ENCODE measurements at places on chromosomes 16 and 17.

GRCh38 chr17:3531266-3532101 is 26.1 kb downstream of the TRPV3 start:
- DNase-seq, result no peak

- no peak for DNase-seq
Measured at GRCh38 chr17:58379511-58379824, 27.5 kb upstream of the SUPT4H1 start.

- no peak for DNase-seq
Measured at GRCh38 chr16:86068722-86069121, 169.8 kb downstream of the IRF8 start.

- DNase-seq, result no peak
Measured at GRCh38 chr16:15610369-15610871, 32.5 kb downstream of the MARF1 start.

GRCh38 chr16:7638306-7638705 is 305.7 kb downstream of the RBFOX1 start:
- no peak for DNase-seq

- DNase-seq, result no peak
Measured at GRCh38 chr16:22031483-22032083, 23.7 kb downstream of the MOSMO start.

GRCh38 chr17:44899074-44899782 is at the start of gene EFTUD2:
Gene EFTUD2, minus strand, starts transcription at chr17:44899445. Its CDS starts 4,924 bp downstream, at chr17:44894521.
- peak; percentile 96 for DNase-seq

- no peak for DNase-seq
Measured at GRCh38 chr17:80116921-80117380, 15.6 kb downstream of the GAA start.

GRCh38 chr16:89583895-89584644 is 8.5 kb downstream of the CPNE7 start:
- DNase-seq, result no peak

DNA sequence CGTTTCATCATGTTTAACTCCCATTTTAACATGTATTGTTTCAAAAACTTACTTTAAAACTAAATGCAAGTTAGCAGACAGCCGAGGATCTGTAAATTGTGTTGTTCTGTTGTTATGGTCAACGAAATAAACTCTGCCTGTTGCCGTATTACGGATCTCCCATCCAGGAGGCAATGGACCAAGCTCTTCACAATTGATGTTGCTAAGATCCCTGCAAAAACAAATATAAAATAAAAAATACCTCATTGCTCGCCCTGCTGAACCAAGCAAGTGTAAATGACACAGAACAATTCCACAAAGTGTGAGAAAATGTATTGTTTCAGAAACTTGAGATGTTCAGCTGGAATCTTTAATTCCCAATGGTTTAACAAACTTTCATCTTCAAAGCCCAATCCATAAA is 65.0 kb downstream of the CEP95 start:
- no peak for DNase-seq

DNA sequence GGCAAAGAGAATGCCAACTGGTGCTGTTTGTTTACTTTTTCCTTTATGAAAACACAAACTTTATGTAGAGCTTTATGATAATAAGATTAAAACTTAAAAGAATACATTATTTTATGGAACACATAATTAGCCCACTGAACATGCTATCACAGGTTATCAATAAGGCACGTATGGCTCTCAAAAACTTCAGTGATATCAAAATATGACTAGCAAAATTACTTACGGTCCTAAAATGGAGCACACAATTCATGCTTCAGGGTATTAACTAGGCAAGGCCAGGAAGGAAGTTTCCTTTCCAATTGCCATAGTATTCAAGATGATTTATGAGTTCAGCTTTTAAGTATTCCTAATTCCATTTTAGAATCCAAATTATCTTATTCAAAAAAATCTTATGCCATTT is 3.6 kb downstream of the RNF43 start:
- no peak for DNase-seq

- no peak for DNase-seq
Measured at GRCh38 chr16:58684001-58684353, 593 bp downstream of the SLC38A7 start.

DNA sequence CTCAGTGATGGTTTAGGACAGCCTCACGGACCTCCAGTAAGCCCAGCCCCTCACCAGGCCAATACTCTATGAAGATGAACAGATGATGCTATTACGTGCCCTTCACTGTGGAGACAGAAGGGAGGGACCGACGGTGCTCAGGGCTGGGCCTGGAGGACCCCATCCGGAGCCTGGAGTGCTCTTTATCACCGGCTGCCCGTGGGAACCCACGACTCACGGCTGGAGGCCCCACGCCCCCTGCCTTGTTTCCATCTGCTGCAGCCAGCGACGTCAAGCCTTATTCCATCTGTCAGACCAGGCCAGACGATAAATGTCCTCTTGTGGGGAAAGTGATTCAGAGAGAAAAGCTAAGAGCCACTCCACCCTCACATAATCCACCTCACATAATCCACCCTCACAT is 4.0 kb upstream of the TIMM22 start:
- DNase-seq, result peak; percentile 48

- DNase-seq, result peak; percentile 94
Measured at GRCh38 chr17:3890082-3890877, 2.6 kb downstream of the CAMKK1 start.

- no peak for DNase-seq
Measured at GRCh38 chr17:6924208-6924607, 71.6 kb upstream of the ALOX12 start.

DNA sequence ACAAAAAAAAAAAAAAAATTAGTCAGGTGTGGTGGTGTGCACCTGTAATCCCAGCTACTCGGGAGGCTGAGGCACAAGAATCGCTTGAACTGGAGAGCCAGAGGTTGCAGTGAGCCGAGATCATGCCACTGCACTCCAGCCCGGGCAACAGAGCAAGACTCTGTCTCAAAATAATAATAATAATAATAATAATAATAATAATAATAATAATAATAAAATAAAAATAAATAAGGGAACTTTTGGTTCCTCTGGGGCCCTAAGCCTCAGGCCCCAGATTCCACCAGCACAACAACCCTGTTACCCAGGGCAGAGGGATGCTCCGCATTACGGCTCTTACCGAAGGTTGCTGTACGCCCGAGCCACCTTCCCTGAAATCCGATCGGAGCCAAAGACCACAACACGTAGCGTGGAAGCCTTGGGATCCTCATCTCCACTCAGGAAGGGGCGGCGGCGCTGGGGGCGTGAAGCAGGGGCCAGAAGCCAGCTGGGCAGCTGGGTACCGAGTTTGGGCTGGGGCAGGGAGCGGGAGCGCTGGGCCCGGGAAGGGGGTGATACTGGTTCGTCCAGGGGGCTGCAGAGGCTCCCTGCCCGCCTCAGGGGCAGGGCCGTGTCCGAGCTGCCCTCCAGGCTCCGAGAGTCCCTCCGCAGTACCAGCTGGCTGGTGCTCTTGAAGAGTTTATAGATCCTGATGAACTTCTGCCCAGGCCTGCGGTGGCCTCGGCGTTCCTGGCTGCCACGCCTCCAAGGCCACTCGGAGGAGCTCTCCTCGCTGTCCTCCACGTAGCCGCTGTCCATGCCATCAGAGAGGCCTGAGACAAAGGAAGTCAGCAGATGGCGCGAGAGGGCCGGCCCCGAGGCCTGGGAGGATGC is 20.6 kb upstream of the PIK3R6 start:
- DNase-seq, result peak; percentile 97

DNA sequence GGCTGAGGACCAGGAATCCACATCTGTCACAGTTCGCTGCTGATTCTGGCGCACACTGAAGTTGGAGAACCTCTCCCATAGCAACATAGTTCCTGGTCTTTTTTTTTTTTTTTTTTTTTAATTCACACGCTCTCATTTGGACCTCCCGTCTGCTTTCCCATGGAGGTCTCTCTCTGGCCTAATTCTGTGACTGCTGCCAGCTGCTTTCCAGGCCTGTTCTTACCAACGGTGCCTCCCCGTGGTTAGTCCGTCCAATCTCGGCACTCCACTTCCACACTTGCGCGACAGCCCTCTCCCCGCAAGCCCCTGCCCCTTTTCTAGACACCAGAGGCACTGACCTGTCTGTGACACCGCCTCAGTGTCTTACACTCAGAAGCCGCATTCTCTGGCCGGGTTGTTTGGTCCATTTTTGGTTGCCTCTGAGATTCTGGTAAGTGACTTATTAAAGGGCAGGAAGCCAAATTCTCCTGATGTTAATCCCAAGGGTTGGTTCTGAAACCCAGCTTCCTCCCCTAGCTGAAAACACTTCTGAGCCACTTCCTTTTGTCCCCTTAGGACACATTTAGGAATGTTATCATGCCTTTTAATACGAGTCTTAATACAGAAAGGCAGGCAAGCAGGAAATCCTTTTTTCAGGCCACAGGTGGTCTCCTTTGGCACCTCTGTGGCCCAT is 1.1 kb upstream of the AKTIP start:
- DNase-seq, result peak; percentile 71

- peak; percentile 89 for DNase-seq
Measured at GRCh38 chr17:11506635-11507034, 91.6 kb upstream of the DNAH9 start.

DNA sequence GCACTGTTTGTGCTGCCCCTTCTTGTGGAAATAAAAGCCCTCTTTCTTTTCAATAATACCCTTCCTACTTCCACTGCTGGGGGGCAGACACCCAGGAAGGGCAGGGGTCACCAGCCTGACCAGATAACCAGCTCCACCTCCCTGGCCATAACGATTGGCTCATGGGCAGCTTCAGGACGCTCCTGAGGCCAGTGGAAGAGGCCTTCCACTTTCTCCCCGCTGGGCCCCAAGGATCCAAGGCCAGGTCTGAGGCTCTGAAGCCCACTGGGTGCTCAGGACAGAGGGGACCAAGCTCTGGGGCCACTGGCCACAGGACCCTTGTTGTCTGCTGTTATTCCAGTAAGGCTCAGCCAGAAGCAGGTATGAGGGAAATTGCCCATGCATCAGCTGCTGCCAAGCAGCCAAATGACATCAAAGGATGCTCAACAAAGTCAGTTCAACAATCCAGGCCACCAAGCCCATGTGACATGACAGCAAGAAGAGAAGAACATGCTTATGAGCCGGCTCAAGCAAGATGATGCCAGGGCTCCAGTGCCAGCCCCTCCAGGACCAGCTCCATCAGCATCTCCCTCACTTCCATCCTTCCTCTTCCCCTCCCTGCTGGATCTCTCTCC is 238.8 kb downstream of the ZNF423 start:
- peak; percentile 29 for DNase-seq

- peak; percentile 95 for DNase-seq
Measured at GRCh38 chr17:45355087-45355486, 38.3 kb upstream of the MAP3K14 start.

- peak; percentile 79 for DNase-seq
Measured at GRCh38 chr17:30253312-30253711, 17.8 kb upstream of the SLC6A4 start.

- no peak for DNase-seq
Measured at GRCh38 chr16:2253293-2253692, 1.9 kb upstream of the ECI1 start.

DNA sequence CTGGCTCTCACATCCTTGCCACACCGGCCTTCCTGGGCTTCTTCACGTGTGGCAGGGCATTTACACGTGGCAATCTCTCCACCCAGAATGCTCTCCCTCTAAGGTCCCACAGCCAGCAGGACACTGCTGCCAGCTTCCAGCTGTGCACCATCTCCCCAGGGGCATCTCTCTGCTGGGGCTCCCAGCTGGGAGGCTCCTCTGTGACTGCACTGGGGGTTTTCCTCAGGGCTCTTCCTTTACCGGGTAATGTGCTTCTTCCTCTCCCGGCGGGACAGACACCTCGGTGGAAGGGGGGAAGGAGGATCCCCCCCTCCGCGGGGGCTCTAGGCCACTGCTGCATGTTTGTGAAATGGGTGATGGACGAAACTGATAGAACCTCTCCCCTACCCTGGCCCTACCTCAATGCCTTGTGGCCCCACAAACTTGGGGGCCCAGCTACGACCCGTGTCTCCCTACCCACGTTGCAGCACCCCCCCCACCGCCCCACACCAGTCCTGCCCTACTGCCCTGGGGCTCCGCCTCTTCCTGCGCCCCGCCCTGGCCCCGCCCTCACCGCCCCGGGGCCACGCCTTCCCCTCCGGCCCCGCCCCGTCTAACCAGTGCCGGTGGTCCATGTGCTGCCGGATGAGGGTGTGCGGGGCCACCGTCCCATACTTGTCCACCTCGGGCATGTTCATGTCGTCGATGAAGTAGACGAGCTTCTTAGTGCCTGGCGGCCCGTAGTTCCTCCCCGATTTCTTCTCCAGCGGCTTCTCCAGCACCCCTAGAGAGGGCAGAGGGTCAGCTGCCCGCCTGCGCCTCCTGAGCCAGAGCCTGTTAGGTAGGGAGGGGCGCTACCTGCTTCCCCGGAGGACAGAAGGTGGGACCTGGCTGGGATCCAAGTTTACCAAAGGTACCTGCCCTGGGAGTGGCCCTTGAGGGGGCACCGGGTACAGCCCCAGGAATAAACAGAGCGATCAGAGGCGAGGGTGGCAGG is 92.6 kb downstream of the DNAH17 start:
- peak; percentile 85 for DNase-seq

DNA sequence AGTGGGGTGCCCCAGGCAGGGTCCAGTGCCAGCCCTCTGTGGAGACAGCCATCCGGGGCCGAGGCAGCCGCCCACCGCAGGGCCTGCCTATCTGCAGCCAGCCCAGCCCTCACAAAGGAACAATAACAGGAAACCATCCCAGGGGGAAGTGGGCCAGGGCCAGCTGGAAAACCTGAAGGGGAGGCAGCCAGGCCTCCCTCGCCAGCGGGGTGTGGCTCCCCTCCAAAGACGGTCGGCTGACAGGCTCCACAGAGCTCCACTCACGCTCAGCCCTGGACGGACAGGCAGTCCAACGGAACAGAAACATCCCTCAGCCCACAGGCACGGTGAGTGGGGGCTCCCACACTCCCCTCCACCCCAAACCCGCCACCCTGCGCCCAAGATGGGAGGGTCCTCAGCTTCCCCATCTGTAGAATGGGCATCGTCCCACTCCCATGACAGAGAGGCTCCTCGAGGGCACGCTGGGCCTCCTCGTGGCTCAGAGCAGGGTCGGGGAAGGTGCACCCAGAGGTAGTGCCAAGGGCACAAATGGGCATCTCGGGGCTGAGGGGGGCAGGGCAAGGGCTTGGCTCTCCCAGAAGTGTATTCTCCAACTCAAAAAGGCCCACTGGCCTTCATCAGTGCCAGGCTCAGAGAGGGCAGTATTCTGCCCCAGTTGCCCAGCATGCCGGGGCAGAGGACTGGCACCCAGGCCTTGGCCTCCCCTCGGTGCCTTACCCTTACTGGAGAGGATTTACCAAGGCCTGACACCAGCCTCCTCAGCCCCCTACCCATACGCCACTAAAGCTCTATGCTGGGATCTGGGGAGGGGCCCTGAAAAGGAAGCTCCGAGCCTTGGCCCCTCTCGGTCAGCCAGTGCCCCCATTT is at the start of gene CDH5:
Gene CDH5 (plus strand): TSS at position 259 of the 867 bp plus-strand sequence. CDS start 12,647 bp downstream, outside the sequence.
- no peak for DNase-seq

Data from islet precursor cell (in vitro differentiated cells).